ENCODE measurements at places on chromosomes 3 and 15.
A peak's percentile ranks its signal among the peaks of the same experiment; 100 is the strongest.

DNA sequence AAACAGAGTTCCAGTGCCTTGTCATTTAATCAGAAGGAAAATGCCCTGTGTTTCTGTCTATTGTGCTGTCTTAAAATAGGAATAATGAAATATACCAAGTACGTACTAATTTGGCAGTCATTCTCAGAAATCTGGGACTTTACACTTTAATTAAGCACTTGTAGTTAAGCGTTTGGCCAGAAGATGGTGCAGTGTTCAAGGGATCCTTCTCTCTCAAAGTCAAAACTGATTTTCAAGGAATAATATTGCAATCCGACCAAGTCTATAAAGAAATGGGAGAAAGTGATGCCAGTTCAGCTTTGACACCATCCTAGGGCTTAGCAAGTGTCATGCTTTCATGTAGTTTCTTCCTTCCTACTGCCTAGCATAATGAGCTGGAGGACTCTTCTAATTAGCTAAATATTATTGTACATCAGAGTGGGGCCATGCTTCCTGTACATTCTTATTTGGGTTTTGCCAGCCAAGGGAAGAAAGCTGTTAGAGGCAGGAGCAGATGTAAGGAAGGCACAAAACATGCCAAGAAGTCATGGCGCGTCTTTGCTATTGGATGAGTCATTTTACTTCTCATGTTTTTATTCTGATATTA lies 64.8 kb downstream of the SAMMSON start:
- peak; percentile 51 for DNase-seq

DNA sequence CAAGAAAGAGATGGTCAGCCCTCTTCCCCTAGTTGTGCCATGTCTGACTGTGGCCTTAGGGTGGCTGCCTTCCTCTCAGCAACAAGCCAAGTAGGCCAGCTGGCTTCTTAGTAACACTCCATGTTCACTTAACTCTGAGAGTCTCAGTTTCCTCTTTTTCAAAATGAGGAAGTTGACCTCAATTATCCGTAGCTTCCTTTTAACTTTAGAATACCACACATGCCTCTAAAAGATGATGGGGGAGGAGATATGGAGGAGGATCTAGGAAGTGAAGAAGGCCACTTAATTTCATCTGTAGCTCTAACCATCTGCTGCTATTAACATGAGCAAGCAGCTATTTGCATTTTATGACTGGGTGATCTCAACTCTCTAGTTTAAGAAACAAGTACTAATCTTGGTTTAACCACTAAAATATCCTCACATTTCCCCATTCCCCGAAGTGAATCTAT lies 32.9 kb downstream of the CD200R1L start:
- peak; percentile 96 for DNase-seq

GRCh38 chr3:7959094-7959493 lies 542.5 kb upstream of the LMCD1 start:
- DNase-seq = no peak

GRCh38 chr3:104385421-104385820 lies 981.3 kb upstream of the ALCAM start:
- DNase-seq = no peak

- DNase-seq = no peak
These were observed 7.3 kb downstream of the CCDC14 start for GRCh38 chr3:123953735-123954134.

DNA sequence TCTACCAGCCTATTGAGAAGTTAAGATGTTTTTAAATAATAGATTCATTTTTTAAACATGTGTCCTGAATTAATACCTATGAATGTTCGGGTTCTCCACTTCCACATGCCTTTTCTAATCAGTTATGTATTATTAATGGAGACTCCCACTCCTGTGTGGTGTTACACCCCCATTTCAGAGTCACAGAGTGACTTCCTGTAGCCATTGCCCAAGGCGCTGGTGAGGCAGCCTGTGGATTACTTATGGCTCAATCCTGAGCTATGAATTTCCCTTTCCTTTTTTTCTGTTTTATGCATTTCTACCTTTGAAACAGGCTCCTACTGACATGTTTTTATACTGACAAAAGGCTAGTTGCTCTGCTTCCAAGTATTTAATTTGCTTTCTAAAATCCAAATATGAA lies 162.3 kb downstream of the GABRG3 start:
- DNase-seq = no peak

DNA sequence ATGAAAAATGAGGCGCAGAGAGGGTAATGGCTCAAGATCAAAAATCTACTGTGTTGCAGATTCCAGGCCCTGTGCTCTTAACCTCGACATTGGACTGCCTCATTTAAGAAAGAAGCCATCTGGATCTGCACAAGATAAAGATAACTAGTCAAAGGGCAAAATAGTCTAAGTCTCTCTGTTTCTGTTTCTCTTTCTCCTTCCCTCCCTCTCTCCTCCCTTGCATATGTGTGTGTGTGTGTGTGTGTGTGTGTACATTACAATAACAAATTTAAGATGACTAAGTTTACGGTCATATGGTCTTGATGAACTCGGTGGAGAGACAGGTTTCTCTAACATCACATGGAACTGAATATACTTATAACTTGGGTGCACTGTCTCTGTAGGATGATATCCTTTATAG lies 69.2 kb downstream of the MEIS2 start:
- no peak for DNase-seq

- peak; percentile 68 for DNase-seq
These were observed 115.7 kb downstream of the ARRDC4 start for GRCh38 chr15:98076021-98076816.

DNA sequence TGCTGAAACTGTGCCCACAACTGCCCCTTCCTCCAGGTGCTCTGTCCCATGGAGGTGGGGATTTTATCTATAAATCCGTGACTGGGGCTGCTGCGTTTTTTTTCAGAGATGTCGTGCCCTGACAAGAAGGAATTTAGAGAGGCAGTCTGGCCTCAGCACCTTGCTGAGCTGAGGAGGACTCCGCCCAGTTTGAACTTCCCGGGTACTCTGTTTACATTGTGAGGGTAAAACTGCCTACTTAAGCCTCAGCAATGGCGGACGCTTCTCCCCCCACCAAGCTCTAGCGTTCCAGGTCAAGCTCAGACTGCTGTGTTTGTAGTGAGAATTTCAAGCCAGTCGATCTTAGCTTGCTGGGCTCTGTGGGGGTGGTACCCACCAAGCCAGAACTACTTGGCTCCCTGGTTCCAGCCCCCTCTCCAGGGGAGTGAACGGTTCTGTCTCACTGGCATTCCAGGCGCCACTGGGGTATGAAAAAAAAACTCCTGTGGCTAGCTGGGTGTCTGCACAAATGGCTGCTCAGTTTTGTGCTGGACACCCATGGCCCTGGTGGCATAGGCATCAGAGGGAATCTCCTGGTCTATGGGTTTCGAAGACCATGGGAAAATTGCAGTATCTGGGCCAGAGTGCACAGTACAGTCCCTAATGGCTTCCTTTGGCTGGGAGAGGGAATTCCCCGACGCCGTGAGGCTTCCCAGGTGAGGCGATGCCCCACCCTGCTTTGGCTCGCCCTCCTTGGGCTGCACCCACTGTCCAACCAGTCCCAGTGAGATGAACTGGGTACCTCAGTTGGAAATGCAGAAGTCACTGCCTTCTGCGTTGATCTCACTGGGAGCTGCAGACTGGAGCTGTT lies 68.5 kb upstream of the SGO1 start:
- DNase-seq = no peak

GRCh38 chr15:95645791-95646338 lies 684.6 kb upstream of the NR2F2 start:
- DNase-seq = no peak

DNA sequence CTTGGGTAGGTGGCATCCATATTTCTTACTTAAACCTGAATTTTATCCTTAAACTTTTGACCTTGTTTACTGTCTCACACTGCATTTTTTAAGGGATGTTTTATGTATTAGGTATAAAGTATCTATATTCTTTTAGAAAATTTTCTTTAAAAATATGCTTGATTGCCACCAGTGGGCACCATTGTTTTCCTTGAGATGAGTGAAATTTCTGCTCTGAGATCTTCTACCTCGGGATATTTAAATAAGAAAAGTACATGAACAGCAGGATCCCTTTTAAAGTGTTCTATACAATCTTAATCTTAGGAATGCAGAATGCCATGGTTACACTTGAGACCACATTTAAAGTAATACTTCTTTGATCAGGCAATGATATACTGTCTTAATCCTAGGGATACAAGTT lies 108.7 kb downstream of the SLMAP start:
- no peak for DNase-seq

GRCh38 chr3:134347551-134347950 lies 26.7 kb downstream of the AMOTL2 start:
- no peak for DNase-seq

DNA sequence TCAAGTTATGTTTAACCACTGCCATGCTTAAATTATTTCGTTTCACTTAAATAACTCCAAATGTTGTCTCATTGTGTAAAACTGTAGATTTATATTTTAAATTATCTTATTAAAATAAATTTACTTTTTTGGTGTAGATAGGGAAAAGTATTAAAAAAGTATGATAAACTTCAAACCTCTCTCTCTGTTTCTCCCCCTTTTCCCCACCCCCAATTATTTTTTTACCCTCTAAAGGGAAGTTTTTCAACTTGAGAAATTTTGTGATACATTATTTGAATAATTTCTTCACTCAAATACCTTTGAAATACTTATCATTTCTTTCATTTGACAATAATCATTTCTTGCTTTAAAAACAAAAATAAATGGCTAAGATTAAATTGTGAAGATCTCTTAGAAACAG lies 66.9 kb upstream of the EIF1B start:
- no peak for DNase-seq

DNA sequence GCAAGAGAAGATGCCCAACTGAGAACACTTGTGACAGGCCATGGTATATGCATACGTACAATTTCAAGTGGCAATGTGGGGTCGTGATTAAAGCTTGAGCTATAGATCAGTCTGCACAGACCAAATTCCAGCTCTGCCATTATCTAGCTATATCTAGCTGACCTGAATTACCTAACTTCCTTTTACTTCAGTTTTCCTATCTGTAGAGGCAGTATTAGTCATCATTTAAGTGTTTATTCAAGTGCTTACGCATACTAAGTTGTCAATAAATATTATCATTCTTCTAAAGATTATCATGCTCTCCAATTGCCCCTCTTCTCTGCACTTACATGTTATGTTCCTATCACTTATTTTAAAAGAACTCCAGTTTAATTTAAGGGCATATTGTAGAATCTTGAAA lies 87.9 kb downstream of the ARPP21 start:
- no peak for DNase-seq

DNA sequence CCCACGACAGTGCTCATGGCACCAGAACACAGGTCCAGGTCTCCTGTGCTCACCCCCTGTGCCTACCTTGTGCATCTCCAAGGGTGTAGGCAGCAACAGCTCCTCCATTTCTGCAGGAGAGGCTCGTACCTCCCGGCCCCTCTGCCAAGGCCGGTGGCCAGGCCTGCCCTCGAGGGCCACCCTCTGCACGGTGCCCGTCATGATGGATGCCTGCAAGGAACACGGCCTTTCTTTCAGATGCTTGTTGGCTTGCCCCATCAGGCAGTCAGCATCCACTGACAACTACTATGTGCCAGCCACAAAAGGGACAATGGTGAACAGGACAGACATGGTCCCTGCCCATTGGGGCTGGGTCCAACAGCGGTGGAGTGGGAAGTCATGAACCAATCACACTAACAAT lies 43.8 kb downstream of the GRIP2 start:
- DNase-seq = no peak

GRCh38 chr15:62880278-62880677 lies 162.3 kb upstream of the TPM1 start:
- peak; percentile 17 for DNase-seq

DNA sequence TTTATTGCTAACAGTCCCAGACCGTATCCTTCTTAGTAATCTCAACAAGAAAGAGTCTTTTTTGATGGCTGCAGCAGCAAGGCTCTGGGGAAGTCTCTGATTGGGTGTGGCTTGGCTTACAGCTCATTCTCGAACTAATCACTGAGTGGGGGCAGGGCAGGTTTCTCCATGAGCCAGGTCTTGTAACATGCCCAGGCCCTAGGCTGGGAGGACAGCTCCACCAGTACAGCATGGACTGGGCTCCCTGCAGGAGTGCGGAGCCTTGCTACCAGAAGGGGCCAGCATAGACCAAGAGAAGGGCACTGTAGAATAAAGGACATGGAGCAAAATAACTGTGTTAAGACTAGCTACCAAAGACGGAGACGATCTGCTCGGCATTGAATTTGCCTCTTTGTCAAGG lies 7.2 kb downstream of the CD276 start:
- DNase-seq = peak; percentile 48

DNA sequence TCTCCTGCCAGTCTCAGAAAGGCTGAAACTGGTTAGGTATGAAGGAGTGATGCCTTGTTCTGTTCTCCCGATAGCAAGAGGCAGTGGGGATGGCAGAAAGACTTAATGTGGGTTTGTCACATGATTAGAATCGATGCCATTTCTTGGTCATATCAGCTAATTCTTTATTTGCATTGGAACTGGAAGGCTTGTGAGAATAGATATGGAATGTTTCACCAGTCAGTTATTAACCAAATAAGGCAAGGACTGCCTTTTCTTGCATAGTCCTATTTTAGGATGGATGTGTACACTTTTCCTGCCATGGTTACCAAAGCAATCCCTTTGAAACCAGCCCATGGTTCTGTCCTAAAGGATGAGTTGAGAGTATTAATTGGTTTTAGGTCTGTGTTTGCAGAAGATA lies 33.7 kb downstream of the FILIP1L start:
- no peak for DNase-seq

DNA sequence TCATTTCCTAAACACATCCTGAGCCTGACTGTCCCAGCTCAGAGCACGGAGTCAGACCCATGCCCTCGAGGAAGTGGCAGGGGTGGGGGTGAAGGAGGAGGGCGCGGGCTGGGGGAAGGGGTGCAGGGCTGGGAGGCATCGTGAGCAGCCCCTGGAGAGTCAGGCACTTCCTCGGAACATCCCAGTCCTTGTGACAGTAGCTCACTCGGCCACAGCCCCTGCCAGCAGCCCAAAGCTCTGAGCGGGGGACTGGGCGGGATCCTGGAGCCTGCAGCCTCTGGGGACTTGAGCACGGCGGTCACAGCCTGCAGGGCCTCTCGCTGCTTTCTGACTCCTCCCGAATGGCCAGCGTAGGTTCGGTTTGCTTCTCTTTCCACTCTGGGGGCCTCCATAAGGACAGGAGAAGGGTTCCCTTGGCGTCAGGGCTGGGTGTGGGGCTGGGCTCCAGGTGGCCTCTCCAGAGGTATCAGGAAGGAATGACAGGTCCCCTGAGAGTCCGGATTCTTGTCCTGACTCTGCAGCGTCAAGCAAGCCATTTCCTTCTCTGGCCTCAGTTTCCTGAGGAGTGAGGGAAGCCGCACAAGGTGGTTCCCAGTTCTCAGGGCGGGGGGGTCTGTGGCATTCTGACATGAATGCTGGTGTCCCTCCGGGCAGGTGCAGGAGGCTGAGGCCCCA lies 20.9 kb downstream of the PSTPIP1 start:
- peak; percentile 67 for DNase-seq

All from suppressor macrophage (primary cell).